ENCODE measurements at places on chromosomes 7 and 10.

DNA sequence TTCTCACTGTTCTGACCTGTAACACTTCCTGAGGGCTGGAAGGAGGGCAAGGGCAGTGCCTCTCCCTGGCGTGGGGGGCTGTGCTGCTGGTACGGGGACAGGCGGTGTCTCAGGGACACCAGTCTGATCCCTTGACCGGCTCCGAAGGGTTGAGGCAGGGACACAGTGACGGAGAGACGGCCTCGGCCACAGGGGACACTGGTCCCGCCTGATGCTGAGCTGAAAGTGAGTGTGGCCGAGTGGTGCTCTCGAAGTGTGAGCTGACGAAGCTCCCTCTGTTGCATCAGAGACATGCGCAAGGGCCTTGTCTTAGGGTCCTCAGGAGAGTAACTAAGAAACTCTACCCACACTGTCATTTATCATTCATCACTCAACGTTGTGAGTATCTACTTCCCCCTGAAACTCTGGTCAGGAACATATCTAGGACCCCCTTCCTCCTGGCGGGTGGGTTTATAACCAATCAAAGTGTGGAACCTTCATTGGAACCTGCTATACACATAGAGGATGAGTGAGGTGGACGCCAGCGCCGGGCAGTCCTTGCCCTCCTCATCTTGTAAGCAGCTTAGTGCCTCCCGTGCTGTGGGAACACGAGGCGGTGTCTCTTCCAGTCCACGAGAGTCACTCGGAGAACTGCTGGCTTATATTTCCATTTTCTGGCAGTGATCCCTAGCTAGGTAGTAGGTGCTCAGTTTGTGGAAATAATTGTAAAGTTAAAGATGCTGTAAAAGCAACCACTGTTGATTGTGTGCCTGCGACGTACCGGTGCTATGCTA lies 283.1 kb downstream of the DNAJB6 start:
- no peak for DNase-seq

GRCh38 chr7:46518713-46519112 lies 597.6 kb upstream of the IGFBP3 start:
- no peak for DNase-seq

DNA sequence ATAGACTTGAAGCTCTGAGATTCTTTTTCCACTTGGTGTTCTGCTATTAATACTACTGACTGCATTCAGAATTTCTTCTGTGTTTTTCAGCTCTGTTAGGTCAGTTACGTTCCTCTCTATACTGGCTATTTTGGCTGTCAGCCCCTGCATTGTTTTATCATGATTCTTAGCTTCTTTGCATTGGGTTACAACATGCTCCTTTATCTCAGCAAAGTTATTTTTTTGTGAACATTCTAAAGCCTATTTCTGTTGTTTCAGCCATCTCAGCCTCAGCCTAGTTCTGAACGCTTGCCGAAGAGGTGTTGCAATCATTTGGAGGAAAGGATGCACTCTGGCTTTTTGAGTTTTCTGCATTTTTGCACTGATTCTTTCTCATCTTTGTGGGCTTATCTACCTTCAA lies 201.5 kb upstream of the GNAI1 start:
- DNase-seq, result no peak

DNA sequence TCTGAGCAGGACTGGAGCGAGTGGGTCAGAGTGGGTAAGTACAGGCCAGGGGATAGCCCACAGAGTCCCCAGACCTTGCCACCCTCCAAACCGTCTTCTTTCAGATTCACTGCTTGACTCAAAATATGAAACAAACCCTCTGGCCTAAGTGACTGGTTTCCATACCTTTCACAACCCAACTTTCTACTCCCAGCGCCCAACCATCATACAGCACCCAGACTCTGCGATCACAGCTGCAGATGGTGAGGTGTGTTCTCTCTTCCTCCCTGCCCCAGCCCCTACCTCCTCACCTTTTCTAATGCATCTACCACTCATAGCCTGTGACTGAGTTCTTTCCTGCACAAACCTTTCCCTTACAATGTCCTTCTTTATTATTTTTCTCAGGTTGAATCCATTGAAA lies 92.0 kb upstream of the CELF2 start:
- no peak for DNase-seq

GRCh38 chr10:115456812-115457211 lies 363.6 kb downstream of the ATRNL1 start:
- no peak for DNase-seq

DNA sequence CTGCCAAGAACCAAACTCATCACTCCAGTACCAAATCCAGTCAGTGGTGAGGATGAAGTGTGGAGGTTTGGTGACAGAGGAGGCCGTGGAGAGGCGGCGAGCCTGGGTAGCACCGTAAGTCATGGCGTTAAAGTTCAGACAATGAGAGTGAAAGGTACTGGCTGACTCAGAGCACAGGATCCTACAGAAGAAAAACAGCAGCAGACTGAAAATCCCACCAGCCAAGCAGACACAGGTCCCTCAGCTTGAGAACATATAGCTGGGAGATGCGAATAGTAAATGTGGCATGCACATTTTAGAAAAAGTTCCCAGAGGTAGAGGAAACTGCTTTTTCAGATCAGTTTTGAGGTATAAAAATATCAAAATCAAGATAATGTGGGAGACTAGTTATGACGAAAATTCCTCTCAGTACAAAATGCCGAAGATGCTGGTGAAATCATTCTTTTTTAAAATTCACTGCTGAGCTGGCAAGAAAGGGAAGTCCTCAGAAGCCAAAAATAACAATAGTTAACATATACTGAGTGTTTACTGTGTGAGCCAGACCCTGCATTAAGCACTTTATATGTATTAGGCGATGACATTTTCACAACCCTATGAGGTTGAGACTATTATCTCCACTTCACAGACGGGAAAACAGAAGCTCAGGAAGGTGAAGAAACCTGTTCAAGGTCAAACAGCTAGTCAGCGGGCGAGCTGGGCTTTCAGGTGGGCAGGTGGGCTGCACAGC lies 20.9 kb downstream of the PARP12 start:
- no peak for DNase-seq

DNA sequence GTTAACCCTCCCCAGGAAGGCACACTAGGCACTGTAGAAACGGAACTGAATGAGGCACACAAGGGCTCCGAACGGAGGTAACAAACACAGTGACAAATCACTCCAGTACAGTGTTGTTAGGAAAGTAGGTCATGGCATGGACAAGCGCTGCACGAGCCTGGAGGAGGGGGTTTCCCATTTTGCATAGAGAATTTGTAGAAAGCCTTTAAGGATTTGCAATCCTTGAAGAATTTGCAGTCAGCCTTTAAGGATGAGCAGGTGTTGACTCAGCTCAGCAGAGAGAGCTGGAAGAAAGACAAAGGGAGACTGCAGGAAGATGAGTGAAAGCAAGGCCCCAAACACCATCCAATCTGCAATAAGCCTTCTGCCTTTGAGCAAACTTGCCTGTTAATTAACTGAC lies 51.1 kb upstream of the PPP1R3C start:
- DNase-seq, result no peak

DNA sequence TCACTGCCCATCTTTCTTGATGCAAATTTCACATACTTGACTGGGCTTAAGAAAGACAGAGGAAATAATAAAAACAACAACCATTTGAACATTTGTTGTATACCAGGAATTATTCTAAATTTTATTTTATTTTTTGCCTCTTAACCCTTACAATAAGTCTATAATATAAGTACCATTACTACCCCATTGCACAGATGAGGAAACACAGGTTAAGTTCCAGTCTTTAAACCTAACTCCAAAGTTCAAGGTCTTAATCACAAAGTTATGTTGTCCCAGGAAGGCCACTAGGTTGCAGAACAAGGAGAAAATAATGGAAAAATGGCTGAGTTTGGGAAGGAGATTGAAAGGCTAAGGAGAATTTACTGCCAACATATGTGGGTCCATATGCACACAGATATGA lies 3.5 kb downstream of the FKBP14 start:
- DNase-seq, result no peak

DNA sequence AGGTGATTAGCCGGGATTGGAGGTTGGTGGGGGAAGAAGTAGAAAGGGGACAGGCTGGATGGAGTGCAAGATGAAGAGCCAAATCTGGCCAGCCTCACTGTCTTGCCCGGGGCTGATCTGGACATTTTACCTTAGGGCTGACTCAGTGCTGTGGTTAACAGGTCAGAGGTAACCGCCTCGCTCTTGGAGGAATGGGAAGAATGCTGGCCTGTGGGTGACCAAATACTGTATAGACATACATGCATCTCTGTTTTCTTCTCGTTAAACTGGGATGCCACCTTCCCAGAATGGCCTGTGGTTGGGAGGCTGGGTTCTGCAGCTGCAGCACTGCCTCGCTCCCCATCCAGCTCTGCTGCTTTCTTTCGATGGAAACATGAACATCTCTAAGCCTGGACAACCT lies 120.0 kb downstream of the SEC23IP start:
- DNase-seq, result no peak

GRCh38 chr7:41921453-41921981 lies 218.6 kb upstream of the INHBA start:
- no peak for DNase-seq

- DNase-seq, result no peak
Measured at GRCh38 chr7:117186218-117187010, 136.4 kb downstream of the WNT2 start.

DNA sequence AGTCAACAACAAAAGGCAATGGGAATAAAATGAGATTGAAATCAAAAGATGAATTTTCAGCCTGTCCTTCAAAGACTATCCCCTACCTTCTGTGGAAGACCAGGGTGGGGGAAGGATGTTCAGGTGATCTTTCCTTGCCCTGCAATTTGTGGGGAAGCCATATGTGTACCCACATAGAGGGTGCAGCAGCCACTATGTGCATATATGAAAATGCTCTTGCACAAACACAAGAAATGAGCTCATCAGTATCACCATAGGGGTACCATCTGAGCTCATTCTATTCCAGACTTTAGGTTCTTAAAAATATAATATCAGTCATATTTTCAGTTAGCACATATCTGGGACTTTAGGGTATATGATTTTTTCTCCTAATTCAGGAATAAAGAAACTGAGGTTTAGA lies 17.7 kb downstream of the GIMAP5 start:
- DNase-seq, result no peak

GRCh38 chr10:43383204-43383971 lies 12.0 kb downstream of the FXYD4 start:
- DNase-seq, result no peak

GRCh38 chr7:103487419-103487818 lies 41.4 kb upstream of the SLC26A5 start:
- no peak for DNase-seq

GRCh38 chr7:30727061-30727945 lies 24.6 kb upstream of the INMT start:
- peak; percentile 47 for DNase-seq

DNA sequence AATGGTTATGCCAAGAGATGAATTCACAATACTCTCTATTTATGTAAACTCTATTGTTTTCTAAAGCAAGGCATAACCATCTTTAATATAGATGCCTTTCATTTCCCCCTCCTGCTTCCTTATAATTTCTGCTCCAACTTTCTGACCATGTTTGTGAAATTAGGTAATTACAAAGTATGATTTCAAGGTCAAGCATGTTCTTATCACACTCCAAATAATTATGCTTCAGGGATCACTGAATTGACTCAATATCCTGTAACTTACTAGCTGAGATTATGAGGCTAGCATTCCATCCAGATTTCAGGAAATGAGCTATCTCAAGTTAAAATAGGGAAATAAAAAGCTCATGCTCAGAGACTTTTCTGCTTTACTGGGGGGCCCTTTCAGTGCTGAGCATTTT lies 655.9 kb upstream of the IGFBP3 start:
- DNase-seq, result no peak

- no peak for DNase-seq
Measured at GRCh38 chr10:6507311-6507710, 72.8 kb downstream of the PRKCQ start.

GRCh38 chr10:76946270-76946669 lies 691.3 kb downstream of the KCNMA1 start:
- no peak for DNase-seq

DNA sequence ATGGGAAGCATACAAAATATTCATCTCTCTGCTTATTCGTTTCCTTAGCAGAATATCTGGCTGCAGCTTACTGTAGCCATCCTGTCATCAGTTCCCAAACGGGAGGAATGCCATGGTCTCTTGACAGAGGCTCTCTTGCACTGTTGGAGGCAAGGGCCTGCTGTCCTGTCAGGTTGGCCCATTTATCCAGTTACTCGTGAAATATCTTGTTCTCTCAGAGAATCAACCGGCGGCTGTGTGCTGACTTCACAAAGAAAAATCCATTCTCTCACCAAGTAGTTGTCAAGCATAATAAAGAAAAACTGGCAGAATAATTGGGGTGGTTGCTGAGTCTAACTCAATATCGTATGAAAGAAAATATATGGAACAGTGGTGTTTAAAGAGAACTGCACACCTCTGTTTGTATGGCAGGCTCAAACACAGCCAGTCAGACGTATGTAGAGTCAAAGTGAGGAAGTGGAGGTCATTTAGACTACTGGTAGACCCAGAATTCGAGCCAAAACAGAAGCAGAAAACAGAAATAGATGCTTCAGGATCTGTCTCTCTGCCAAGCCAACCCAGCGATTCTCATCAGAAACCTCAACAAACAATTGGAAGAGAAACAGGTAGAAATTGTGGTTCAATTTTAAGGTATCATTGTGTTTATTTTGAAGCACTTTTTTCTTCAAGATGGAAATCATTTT lies 349.2 kb upstream of the PRKCQ start:
- DNase-seq, result no peak

- no peak for DNase-seq
Measured at GRCh38 chr10:75654772-75655171, 223.3 kb downstream of the LRMDA start.

DNA sequence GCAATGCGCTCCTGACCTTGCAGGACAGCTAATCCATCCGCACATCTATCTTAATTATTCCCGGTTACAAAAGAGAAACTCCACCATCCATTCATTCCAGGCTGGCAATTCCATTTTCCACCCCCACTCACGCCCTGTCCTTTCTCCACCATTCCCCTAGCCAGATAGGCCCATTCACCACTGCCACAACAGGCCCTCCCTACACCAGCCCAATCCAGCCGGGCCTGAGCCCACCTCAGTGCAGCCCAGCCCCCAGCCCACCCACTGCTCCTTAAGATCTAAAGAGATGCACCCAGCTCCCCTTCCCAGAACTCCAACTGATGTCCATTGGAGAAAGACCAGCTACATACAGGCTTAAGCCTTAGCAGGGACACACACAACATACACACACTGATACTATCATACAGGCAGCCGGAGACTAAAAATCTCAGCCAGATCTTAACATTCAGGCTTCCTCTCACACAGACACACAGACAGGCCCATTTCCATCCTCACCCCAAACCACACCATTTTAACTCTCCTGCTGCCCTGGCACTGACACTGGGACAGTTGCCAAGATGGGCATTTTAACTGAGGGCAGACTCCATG lies 38.0 kb upstream of the PAX2 start:
- DNase-seq, result no peak

- DNase-seq, result no peak
Measured at GRCh38 chr10:46995234-46995633, 84.0 kb downstream of the PTPN20 start.

GRCh38 chr7:28407651-28408050 lies 4.7 kb upstream of the CREB5 start:
- DNase-seq, result no peak

- no peak for DNase-seq
Measured at GRCh38 chr7:87075671-87076404, 16.4 kb upstream of the ELAPOR2 start.

- DNase-seq, result no peak
Measured at GRCh38 chr7:48427671-48428070, 256.4 kb downstream of the ABCA13 start.

Data from T follicular helper cell (primary cell).